ENCODE measurements at places on chromosomes 3 and 15.

DNA sequence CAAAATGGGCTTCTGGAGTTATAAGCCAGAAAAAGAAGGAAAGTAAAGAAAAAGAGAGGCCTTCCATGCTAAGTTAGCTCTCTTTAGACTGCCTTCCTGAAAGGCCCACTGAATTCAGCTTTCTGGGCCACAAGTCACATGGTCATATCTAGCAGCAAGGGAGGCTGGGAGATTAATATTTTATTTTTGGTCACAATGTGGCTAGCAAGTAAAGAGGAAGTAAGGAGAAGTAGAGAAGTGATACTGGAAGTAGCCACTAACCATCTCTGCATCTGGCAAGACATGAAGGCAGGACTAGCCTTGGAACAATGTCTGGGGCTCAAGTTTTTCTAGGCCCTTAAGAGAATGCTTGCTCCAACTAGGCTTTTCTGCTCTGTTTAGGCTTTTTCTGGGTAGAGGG lies 81.8 kb upstream of the UBE2E1 start:
- no peak for DNase-seq

GRCh38 chr3:153354641-153355040 lies 192.6 kb downstream of the RAP2B start:
- DNase-seq, result no peak

GRCh38 chr3:192887701-192888100 lies 30.0 kb downstream of the MB21D2 start:
- no peak for DNase-seq

DNA sequence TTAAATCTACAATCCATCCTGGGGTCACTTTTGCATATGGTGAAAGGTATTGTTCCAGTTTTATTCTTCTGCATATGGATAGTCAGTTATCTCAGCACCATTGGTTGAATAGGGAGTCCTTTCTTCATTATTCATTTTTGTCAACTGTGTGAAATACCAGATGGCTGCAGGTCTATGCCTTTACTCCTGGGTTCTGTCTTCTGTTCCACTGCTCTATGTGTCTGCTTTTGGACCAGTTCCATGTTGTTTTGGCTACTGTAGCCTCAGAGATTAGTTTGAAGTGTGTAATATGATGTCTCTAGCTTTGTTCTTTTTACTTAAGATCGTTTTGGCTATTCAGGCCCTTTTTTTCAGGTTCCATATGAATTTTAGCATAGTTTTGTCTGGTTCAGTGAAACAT lies 795.8 kb downstream of the OTOL1 start:
- no peak for DNase-seq

DNA sequence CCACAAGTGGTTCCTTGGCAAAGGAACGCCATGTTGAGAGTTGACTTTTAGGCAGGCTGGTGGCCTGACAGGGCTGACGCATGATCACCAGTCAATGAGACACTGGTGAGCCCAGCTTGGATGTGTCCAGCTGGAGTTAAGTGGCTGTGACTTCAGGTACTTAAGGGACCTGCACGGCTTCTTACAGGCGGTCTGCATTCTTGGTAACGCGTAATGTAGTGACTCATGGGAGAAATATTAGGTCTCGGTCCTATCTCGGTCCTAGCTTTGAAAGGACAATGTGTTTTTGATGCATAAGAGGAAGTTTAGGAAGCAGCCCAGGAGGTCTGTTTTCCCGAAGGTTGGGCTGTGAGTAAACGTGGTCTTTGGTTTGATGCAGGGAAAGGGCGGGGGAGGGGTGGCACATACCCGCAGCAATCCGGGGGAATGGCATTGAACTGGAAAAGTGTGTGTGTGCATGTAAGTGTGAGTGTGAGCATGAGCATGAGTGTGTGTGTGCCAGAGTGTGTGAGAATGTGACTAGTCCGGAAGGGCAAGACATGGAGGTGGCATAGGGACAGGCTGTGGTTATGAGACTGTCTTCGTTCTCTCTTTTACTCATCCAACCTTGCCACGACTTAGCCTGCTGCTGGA lies 55.3 kb downstream of the FAM43A start:
- no peak for DNase-seq

GRCh38 chr15:31373096-31373865 lies 46.6 kb downstream of the KLF13 start:
- DNase-seq, result no peak

DNA sequence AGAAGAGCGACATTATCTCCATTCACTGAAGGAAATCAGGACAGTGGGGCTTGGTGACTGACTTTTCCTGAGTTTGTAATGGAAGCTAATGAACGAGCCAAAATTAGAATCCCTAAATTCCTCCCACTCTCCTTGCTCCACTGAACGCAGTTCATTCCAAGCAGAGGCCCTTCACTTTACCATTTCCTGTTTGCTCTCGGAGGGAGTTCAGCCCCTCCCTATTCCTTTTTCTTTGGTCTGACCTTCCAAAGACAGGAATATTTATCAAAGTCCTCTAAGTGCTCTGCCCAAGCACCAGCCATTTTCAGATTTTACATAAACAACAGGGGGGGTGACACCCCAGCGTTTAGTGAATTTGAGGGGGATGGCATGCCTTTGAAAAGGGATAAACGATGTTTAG lies 24.0 kb upstream of the PTPRG start:
- DNase-seq, result no peak
